NCI-H1092 (cell line): ENCODE measurements at places on chromosomes 3 and 15.
A peak's percentile ranks its signal among the peaks of the same experiment; 100 is the strongest.

DNA sequence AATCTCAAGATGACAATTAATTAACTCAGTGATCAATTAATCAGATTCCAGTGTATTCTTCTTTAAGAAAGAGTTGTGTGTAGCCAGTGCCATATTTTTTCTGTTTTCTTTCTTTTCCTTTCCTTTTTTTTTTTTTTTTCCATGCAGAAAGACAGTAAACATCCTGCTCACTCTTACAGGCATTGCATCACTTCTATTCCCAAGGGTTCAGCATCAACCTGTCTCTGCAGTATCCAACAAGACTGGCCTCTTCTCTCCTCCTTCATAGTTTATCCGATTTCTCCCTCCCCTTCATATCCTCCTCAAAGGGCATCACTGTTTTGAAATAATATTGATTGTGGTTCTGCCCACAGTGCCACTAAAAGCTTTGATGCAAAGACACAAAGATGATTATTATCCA lies 17.0 kb upstream of the SLC9A9 start:
- no peak for DNase-seq

GRCh38 chr15:29589416-29589815 lies 232.9 kb downstream of the TJP1 start:
- DNase-seq: no peak

GRCh38 chr15:31333119-31333518 lies 6.5 kb downstream of the KLF13 start:
- no peak for DNase-seq

- DNase-seq: no peak
Measured at GRCh38 chr15:55394694-55395093, 13.5 kb downstream of the CCPG1 start.

- DNase-seq: no peak
Measured at GRCh38 chr15:74290645-74291044, 54.5 kb downstream of the CCDC33 start.

GRCh38 chr3:151168269-151169094 lies 34.5 kb downstream of the GPR171 start:
- DNase-seq: peak; percentile 26

GRCh38 chr3:27714146-27714526 lies 8.0 kb downstream of the EOMES start:
- no peak for DNase-seq

DNA sequence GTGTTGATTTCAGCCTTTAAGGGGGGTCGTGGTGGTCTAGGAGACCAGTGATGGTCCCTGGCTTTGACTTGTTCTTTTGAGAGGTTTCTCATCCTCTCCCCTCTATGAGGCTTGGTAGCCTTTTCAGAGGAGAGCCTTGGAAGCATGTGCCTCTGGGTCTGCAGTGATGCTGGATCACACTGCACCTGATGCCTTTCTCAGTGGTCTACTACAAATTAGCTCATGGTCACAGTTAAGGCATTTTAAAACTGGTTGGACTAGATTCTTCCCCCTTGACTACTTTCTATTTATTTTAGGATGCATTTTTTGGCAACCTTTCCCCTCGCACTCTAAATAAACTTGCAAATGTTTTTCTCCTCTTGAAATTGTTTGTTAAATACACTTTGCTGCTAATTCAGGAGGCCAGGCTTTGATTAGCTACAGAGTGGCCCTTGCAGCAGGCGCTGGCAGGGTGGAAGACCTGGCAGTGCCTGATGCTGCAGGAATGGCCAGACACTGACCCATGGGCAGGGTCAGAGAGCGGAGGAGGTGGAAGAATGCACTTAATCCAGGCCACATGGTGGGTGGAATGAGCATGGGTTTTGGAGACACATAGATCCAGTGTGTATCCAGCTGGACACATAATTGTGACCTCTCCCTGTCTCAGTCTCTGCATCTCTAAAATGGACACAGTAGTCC lies 318.8 kb upstream of the CTDSPL start:
- DNase-seq: no peak

- DNase-seq: no peak
Measured at GRCh38 chr3:21830541-21830940, 79.5 kb upstream of the ZNF385D start.

DNA sequence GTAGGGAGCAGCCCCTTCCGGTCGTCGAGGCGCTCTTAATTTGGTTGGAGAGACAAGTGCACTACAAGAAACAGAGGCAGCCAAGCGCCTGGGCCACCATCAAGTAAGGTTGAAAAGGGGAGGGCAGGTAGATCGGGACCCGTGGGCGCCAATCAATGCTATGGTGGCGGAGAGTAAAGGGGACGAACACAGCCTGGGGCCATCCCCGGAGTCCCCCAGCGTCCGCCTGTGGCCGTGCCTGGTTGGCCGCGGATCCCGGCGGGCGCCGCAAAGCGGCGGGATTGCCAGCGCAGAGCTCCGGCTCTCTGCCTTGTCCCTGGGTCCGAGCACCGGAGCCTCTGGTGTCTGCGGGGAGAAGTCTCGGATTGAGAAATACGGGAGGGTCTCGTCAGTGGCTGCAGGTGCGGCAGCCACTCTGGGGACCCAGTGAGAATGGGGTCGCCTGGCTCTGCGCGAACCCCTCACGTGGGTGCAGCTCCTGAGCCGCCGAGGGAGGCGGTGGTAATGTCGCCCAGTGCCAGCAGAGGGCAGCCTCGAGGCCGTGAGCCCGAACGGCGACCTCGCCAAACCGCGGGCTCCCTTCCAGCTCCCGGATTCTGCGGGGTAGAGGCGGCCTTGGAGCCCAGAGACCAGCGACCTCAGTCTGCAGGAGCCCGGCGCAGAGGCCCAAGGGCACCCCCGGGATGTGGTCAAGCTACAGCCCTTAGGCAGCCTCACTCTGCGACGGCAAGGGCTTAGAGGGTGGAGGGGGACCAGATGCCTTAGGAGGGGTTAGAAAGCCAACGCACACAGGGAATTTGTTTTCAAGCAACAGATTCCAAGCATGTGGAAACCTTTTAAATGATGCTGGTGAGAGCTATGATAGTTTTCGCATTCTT lies 10.8 kb downstream of the FOXL2 start:
- no peak for DNase-seq

- no peak for DNase-seq
Measured at GRCh38 chr3:191919491-191920026, 458.6 kb downstream of the PYDC2 start.

DNA sequence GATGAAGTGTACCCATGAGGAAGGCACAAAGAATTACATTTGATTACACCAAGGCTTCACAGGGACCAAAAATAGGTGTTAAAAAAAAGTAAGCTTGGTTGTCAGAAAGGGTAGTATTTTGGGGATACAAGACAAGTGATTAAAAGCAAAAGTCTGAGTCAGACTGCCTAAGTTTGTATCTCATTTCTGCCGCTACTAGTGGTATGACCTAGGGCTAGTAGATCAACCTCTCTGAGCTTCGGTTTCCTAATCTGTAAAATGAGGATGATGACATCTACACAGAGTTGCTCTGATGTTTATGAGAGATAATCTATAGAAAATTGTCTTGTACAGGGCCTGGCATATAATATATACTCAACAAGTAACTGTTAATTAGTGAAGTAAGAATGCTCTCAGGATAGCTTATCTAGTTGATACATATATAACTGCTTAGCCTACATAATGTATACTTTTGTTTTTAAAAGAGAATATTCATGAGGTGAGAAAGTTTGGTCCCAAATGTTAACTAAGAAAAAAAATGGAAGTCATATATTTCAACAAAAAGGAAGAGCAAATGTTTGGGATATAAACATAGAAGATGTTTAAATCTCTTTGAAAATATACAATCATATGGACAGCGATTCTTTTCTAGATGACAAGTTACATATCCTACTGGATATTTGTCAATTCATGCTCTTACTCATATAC lies 163.0 kb upstream of the SLC2A2 start:
- DNase-seq: no peak

DNA sequence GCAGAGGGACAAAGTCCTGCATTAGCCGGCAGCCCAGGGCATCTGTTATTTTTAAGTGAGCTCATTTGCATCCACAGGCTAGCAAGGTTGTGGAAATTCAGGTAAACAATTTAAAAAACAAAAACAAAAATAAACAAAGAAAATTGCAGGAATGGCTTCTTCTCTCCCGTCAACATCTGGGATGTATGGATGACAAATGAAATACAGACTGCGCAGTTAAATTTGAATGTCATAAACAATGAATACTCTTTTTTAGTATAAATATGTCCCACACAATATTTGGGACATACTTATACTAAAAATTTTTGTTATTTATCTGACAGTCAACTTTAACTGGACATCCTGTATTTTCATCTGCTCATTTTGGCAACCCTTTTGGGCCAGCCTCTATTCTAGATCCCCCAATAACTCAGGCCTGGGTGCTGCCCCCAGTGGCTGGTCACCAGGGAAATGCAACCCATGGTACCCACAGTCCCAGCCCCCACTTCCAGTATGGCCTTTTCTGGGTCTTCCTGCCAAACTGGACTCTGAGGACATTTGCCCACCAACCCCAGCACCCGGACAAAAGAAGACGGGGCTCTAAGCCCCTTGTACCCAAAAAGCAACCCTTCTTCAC lies 12.7 kb downstream of the GRM2 start:
- no peak for DNase-seq

GRCh38 chr3:15682561-15683185 lies 81.1 kb downstream of the BTD start:
- DNase-seq: no peak

DNA sequence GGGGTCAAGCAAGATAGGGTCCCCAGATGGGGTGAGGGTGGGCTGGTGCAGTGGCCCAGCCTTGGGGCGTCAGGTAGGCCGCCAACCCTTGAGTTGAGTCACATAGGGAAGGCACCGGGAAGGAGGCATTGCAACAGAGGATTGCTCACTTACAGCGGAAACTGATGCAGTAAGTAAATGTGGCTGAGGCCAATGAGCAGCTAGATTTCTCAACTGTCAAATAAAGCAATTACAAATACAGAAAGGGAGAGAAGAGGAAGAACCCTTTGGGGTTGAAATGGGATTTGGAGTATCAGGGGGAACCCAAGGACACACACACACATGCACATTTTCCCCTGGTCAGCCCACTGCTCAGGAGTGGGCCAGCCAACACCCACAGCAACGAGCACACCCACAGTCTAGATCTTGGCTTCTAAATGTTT lies 44.0 kb downstream of the CHSY1 start:
- DNase-seq: no peak

DNA sequence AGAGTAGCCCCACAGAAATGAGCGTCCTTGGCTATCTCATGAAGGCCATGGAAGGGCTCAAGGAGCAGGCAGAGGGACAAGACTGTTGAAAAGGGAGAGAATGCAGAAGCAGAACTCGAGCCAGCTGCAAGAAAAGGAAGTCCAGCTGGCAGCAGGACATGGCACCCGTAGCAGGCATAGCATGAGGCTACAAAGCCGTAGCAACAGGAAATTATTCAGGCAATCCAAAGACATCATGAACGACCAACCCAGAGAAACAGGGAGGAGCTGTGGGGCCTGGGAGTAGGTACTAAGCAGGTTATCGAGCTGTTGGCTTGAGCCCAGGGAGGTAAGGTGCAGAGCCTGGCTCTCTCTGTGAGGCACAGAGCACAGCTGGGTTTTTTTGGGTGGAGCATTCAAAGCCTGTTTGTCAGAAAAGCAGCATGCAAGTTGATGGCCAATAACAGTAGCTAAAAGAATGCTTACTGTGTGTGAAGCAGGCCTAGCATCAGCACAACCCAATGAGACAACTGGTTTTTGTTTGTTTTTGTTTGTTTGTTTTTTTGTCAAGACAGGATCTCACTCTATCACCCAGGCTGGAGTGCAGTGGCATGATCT lies 144.0 kb upstream of the SMAD3 start:
- no peak for DNase-seq

DNA sequence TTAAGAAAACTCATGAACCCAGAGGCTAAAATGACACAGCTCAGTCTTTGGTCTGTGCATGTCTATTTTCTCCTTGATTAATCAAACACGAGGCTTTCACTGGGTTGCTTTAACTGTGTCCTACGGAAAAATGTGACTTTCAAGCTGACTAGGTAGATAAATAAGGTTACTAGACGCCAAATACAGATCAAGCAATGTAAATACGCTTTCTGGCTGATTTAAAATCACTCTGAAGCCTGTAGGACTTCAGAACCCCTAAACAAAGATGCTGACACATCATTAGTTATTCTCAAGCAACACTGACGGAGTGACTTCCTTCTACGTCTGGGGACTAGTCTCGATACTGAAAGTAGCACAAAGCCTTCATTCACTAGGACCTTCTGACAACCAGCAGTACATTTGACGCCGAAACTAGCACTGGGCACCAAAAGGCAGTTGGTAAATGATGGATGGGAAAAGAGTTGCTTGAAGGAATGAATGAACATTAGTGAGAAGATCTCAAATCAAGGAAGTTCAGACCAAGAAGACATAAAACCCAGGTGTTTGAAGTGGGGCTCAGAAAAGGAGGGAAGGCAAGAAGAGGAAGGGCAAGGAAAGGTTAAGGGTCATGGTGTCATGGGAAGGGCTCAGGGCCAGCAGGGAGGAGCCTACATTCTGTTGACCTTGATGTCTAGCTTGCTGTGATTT lies 67.1 kb upstream of the CDV3 start:
- no peak for DNase-seq

- no peak for DNase-seq
Measured at GRCh38 chr3:170563712-170564423, 22.0 kb downstream of the SLC7A14 start.

DNA sequence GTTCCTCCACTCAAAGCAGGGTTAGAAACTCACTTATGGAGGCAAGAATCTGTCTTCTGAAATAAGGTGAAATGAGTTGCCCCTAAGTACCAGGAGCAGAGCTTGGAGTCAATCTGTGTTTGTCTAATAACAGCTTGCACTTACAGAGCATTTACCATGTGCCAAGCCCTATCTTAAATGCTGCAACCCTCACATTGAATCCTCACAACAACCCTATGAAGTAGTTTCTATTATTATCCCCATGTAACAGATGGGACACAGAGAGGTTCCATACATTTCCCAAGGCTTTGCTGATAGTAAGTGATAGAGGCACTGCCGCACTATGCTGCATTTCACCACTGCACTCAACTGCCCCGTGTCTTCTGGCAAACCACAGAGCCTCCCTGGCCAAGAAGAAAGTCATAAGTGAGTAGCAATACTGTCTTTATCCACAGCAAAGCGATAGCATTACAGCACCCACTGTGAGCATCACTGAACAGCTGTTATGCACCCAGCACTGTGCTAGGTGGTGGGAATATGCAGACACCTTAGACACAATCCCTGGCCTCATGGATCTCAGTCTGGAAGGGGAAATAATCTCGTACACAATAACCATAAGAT lies 141.5 kb downstream of the SSR3 start:
- DNase-seq: no peak

DNA sequence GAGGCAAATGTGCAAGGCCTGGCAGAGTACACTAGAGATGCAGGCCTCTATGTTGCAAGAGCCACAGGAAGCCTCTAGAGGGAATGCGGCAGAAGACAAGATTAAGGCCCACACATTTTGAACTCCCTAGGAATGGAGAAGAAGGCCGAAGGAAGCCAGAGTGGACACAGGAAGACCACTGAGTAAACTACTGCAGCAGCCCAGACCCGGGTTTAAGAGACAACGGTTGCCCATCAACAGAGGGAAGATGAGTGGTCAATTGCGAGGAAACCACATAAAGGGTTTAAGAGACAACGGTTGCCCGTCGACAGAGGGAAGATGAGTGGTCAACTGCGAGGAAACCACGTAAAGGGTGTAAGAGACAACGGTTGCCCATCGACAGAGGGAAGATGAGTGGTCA lies 14.6 kb downstream of the CHSY1 start:
- DNase-seq: no peak

- no peak for DNase-seq
Measured at GRCh38 chr15:100898661-100899462, 19.2 kb downstream of the ALDH1A3 start.

GRCh38 chr3:113287111-113287802 lies 75.9 kb downstream of the BOC start:
- no peak for DNase-seq

- no peak for DNase-seq
Measured at GRCh38 chr3:195093731-195094130, 177.2 kb downstream of the XXYLT1 start.
